ENCODE measurements at places on chromosomes 13 and 19. TPM values are rescaled to one million over a fixed set of nuclear protein-coding genes. Genes with fewer than 3 reads are reported as not detected.

SHISA2 gene
- total RNA-seq, result 10.1 TPM

WDR88 gene
- total RNA-seq, result not detected

PABPC3 gene
- 0.25 TPM for total RNA-seq

ZNF431 gene
- 19.4 TPM for total RNA-seq

PSG6 gene
- total RNA-seq, result not detected

COX7A1 gene
- total RNA-seq, result 1.5 TPM

LILRB2 gene
- 0.25 TPM for total RNA-seq

PDE4C gene
- total RNA-seq, result 1.2 TPM

EDDM13 gene
- not detected for total RNA-seq

FUT3 gene
- total RNA-seq, result 0.25 TPM

FGF22 gene
- 0.25 TPM for total RNA-seq

SIGLEC8 gene
- total RNA-seq, result 1.2 TPM

HRC gene
- 0.25 TPM for total RNA-seq

FCER2 gene
- total RNA-seq, result under 0.01 TPM

PLPPR3 gene
- 72.0 TPM for total RNA-seq

SCN1B gene
- 0.49 TPM for total RNA-seq

NLRP5 gene
- total RNA-seq, result not detected

MTRF1 gene
- 12.5 TPM for total RNA-seq

CEACAM8 gene
- total RNA-seq, result 0.25 TPM

ZNF600 gene
- total RNA-seq, result 0.74 TPM

RNF17 gene
- not detected for total RNA-seq

LTBP4 gene
- total RNA-seq, result 20.7 TPM

CBLC gene
- total RNA-seq, result not detected

ZNF439 gene
- 27.8 TPM for total RNA-seq

ZNF180 gene
- total RNA-seq, result 15.7 TPM

SPATA13 gene
- total RNA-seq, result 23.1 TPM

FBXO27 gene
- total RNA-seq, result 8.9 TPM

LGI4 gene
- total RNA-seq, result 5.2 TPM

TEX101 gene
- total RNA-seq, result not detected

KIR2DL1 gene
- total RNA-seq, result not detected

ZNF681 gene
- total RNA-seq, result 14.3 TPM

C19orf73 gene
- total RNA-seq, result 0.25 TPM

CDKN2D gene
- 46.7 TPM for total RNA-seq

ZNF567 gene
- total RNA-seq, result 11.6 TPM

USF2 gene
- total RNA-seq, result 36.6 TPM

SUGT1 gene
- total RNA-seq, result 65.9 TPM

AZU1 gene
- 2.0 TPM for total RNA-seq

GIPR gene
- 0.25 TPM for total RNA-seq

S1PR4 gene
- total RNA-seq, result not detected

ATP4A gene
- total RNA-seq, result 0.25 TPM

RAB8A gene
- 26.1 TPM for total RNA-seq

NCAN gene
- total RNA-seq, result 238 TPM

OR10H1 gene
- total RNA-seq, result not detected

BCKDHA gene
- 27.5 TPM for total RNA-seq

CDADC1 gene
- total RNA-seq, result 9.1 TPM

WDR83 gene
- total RNA-seq, result 9.1 TPM

EDNRB gene
- 18.4 TPM for total RNA-seq

ASF1B gene
- total RNA-seq, result 1.7 TPM

FLT3 gene
- 2.5 TPM for total RNA-seq

PTGER1 gene
- total RNA-seq, result not detected

PNKP gene
- total RNA-seq, result 10.6 TPM

TMEM190 gene
- 0.49 TPM for total RNA-seq

VASP gene
- total RNA-seq, result 9.3 TPM

OR7C1 gene
- total RNA-seq, result not detected

CYP2A7 gene
- total RNA-seq, result not detected

SSC5D gene
- total RNA-seq, result 0.25 TPM

RRAS gene
- total RNA-seq, result 0.98 TPM
